WTC11 (cell line): ENCODE measurements at places on chromosomes 12 and 14. TPM values are rescaled to one million over a fixed set of nuclear protein-coding genes. Genes with fewer than 3 reads are reported as not detected.
A peak's percentile ranks its signal among the peaks of the same experiment; 100 is the strongest.

Gene TC2N
- 29.3 to 33.0 TPM (median 29.6 TPM) in 3 replicates for total RNA-seq

Gene PGF
- total RNA-seq = 5.0 to 6.7 TPM (median 6.5 TPM) in 3 replicates

GRCh38 chr12:104670439-104671408, 214.0 kb downstream of the CHST11 start:
- no peak overlapping the region for H3K4me3 ChIP-seq
- no peaks in the 10 kb centered on the region for H3K27me3 ChIP-seq
- DNase-seq = no peak
- H3K27ac ChIP-seq = 0 out of 2 replicates have a peak overlapping the region, but pooled peaks have one; percentile 3
- H3K36me3 ChIP-seq = no peaks in the 10 kb centered on the region

DNA sequence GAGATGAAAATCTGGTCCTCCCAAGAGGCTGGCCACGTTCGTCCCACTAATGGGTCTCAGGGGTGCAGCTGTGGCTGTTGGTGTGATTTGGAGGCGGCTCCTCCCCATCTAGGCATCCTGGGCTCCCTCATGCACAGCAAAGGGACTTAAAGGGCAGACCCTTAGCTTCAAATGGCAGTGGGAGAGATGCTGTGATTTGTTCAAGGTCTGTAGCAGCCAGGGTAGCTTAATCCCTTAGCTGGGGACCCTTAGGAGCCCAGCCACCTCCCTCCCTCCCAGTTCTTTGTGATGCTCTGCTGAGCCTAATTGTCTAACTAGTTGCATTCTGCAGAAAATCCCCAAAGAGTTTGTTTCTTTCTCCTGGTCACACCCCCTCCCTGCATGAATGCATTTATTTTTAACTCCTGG, 18.3 kb downstream of the DYRK4 start:
- no peak overlapping the region for H3K4me3 ChIP-seq
- no peak for DNase-seq
- H3K27ac ChIP-seq = 0 out of 2 replicates have a peak overlapping the region, but pooled peaks have one; percentile 44
- peaks cover 23% of the 10 kb centered on the region for H3K4me1 ChIP-seq
- H3K27me3 ChIP-seq = peaks cover 5% of the 10 kb centered on the region

DNA sequence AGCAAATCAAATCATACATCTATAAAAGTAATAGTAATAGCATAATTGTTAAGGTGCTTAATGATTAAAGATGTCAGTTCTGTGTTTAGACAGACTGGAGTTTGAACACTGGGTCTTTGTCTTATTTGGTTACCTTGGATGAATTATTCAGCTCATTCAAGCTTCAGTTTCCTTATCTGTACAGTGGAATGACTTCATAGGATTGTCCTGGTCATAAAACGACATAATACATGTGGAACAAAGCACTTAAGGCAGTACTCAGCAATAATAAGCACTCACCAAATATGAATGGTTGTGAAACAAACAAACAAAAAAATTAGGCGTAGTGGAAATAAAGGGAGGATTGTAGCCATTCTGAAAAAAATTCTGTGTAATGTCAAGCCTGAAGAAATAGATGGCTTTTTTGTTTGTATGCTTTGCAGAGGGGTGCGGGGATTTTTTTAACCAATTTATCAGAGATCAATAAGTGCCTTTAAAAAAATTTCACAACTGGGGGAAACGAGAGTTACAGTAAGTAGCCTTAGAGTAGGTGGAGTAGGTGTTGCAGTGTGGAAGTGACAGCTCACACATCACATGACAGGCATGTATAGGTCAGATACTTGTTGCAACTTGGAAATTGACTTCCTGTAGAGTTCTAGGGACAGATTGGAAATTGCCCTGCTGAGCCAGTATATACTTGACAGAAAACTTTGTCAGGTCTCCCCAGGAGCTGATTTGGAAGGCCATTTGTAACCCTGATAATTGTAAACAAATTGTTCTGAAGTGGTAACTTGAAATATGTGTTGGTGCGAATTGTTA, 157.7 kb downstream of the SLC15A5 start:
- H3K27ac ChIP-seq = no peak overlapping the region; the same call in 1 of the 2 replicates
- peaks cover 19% of the 10 kb centered on the region for H3K4me1 ChIP-seq
- no peaks in the 10 kb centered on the region for H3K27me3 ChIP-seq
- DNase-seq = no peak

DNA sequence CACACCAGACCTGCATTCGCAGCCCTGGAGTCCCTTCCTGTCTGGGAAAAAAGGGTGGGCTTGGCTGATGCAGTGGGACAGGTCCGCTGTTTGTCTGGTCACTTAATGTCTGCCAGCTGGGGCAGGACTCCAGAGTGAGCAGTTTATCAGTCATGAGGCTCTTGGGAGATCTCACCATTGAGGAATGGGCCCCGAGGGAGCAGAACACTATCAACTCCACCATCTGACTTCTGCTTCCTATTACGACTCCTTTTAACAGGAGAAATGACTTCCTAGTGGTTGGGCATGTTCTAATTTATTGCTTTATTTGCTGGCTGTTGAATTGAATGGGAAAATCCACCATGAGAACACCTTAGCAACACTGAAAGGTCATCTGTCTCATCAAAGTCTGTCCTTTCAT, 182.5 kb upstream of the RASSF8 start:
- H3K36me3 ChIP-seq = no peaks in the 10 kb centered on the region
- no peak overlapping the region for H3K4me3 ChIP-seq
- no peaks in the 10 kb centered on the region for H3K27me3 ChIP-seq
- no peak overlapping the region for H3K27ac ChIP-seq
- no peak for DNase-seq

Gene OR4E2
- not detected in 3 replicates for total RNA-seq

DNA sequence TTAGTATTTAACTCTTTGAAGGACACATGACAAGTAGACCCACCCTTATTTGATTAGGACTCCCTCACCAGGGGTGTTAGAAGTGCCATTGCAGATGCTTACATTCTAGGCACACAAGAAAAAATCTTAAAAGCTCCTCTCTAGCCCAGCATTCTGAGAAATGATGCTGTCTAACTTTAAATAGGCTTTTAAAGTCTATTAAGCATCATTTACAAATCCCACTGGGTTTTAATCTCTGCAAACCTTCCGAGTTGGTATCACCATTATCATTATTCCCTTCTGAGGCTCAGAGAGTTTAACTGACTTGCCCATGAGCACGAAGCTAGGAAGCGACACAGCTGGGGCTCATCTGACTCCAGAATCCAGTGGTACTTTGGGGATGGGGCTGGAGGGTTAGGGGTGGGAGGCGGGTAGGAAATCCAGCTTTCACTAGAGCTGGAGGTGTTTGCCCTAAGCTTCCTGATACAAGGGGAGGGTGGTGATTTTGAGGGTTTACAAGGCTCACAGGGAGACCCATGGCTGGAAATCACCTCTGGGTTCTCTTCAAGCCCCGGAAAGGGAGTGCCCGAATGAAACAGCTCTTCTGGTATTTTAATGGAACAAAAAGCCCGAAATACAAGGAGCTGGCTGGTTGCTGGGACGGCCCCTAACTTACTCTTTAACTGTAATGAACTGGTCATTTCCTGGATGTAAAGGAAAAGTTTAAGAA, 109.2 kb upstream of the FUT8 start:
- DNase-seq = no peak
- H3K4me1 ChIP-seq = peaks cover 26% of the 10 kb centered on the region
- no peak overlapping the region for H3K27ac ChIP-seq
- peaks cover 2% of the 10 kb centered on the region; the same call in 1 of the 2 replicates for H3K27me3 ChIP-seq

DNA sequence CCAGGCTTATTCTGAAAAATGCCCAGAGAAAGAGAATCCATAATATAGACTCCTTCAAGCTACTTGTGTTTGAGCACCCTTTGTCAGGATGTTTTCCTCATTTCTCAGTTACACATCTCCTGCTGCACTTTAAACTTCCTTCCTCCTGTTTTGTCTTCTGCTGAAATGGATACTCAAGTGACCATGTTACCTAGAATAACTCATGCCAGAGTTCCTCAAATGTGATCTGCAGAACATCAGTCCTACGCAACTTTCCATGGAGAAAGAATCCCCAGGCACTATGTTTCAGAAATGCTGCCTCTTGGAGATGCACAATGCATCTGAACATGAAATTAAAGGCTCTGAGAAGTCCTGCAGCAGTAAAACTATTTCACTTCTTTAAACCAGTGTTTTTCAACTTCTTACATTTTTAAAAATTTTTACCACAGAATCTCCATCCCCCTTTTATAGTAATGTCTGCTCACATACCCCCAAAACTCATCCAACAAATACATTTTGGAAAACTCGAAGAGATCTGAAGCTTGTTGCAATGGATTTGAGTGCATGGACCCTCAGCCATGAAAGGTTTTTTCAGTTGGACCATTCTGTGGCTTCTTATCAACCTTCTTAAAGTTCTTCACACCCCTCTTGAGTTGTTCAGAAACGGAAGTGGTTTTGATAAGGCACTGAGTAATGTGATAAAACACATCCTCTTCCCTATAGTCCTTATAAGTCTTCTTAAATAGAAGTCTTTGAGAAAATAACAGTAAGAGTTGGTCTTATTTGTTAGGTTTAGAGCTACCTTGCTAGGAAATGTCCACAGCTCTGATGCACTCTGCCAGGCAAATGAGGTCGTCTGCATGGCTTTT, 84.5 kb upstream of the KCNA1 start:
- no peak for DNase-seq
- peaks cover 8% of the 10 kb centered on the region; the same call in 1 of the 2 replicates for H3K4me1 ChIP-seq
- no peaks in the 10 kb centered on the region for H3K27me3 ChIP-seq

- H3K4me1 ChIP-seq = peaks cover 5% of the 10 kb centered on the region
- no peak overlapping the region for H3K4me3 ChIP-seq
- no peaks in the 10 kb centered on the region for H3K27me3 ChIP-seq
- H3K36me3 ChIP-seq = peaks cover 4% of the 10 kb centered on the region
- no peak for DNase-seq
Measured at GRCh38 chr14:79363291-79363690, 848.0 kb downstream of the DIO2 start.

GRCh38 chr14:74985028-74985310, 17.8 kb upstream of the EIF2B2 start:
- H3K4me1 ChIP-seq = peaks cover 14% of the 10 kb centered on the region
- DNase-seq = no peak
- no peak overlapping the region for H3K27ac ChIP-seq

DNA sequence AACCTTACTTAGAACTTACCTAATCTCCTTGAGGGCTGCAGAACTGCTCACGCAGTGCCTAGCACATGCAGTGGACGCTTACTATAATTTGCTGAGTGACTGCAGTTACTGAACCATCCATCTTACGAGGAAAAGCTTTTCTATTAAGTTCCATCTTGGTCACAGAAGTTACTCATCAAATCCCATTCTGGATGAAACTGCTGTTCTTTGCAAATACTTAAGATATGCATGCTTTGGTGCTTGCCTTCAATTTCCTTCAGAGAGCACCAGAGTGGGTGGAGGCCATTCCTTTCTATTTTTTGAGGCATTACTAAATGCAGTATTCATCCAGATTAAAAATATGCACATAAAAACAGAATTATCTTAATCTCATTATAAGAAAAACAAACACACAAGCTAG, 17.7 kb upstream of the PELI2 start:
- H3K27me3 ChIP-seq = no peaks in the 10 kb centered on the region
- DNase-seq = no peak
- 0 out of 2 replicates have a peak, but pooled peaks cover 3% of the 10 kb centered on the region for H3K4me1 ChIP-seq
- no peak overlapping the region for H3K27ac ChIP-seq
- no peak overlapping the region for H3K4me3 ChIP-seq

Gene VDR
- 0.76 to 1.3 TPM (median 0.76 TPM) in 3 replicates for total RNA-seq

DNA sequence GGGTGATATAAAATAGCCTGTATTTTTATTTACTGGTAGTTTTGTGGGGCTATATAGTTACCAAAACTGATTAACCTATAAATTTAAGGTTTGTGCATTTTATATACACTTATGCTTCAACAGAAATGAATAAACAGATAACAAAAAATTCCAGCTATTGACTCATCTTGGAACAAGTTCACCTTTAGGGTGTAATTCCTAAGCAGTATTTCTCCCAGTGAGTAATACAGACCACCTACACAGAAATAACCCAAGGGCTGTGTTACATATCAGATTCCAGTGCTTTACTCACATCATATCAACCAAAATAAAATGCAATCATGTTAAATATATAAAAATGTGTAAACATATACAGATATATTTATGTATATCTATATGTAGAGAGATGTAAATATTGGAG, 345.6 kb downstream of the ADAMTS20 start:
- H3K27me3 ChIP-seq = no peaks in the 10 kb centered on the region
- no peak overlapping the region for H3K4me3 ChIP-seq
- H3K27ac ChIP-seq = no peak overlapping the region

- H3K36me3 ChIP-seq = no peaks in the 10 kb centered on the region
- peaks cover 18% of the 10 kb centered on the region for H3K4me1 ChIP-seq
- no peak for DNase-seq
Measured at GRCh38 chr12:93855261-93855660, 178.1 kb downstream of the CRADD start.

Gene GLI1
- total RNA-seq = 16.2 to 19.1 TPM (median 16.7 TPM) in 3 replicates
